ENCODE measurements at places on chromosomes 12 and 14.

DNA sequence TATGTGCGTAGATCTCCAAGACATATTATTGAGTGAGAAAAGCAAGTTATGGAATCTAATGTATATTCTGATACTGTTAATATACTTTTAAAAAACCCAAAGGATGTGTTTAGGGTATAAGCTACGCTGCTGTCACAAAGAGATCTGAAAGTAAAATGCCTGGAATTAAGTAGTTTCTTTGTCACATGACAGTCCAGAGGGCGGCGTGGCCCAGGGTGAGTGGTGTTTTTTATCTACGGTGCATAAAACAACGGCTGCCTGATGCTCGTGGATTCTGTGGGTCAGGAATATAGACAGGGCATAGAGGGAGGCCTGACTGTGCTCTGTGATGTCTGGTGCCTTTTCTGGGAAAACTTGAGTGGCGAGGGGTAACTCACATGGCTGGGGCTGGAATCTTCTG lies 21.3 kb downstream of the TMEM120B start:
- no peak for DNase-seq

- DNase-seq, result no peak
Observed at GRCh38 chr14:91935586-91935985, 11.9 kb downstream of the FBLN5 start.

- no peak for DNase-seq
Observed at GRCh38 chr12:95683418-95683817, 107.1 kb downstream of the NTN4 start.

DNA sequence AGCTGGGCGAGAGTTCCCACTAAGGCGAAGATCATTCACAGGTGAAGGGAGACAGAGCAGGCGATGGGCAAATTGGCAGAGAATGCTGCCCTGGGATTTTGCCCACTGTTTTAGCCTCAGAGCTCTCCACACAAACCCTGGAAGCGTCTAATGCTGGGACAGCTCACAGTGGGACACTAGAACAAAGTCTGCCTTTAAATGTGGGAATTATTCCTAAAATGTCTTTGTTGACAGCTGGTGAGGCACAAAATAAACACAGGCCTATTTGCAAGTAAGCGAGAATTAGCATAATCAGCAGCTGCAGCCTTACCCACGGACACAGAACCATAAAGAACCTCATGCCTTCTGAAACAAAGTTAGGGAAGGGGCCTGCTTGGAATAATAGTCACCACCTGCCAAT lies 824.5 kb downstream of the AACS start:
- DNase-seq, result no peak

DNA sequence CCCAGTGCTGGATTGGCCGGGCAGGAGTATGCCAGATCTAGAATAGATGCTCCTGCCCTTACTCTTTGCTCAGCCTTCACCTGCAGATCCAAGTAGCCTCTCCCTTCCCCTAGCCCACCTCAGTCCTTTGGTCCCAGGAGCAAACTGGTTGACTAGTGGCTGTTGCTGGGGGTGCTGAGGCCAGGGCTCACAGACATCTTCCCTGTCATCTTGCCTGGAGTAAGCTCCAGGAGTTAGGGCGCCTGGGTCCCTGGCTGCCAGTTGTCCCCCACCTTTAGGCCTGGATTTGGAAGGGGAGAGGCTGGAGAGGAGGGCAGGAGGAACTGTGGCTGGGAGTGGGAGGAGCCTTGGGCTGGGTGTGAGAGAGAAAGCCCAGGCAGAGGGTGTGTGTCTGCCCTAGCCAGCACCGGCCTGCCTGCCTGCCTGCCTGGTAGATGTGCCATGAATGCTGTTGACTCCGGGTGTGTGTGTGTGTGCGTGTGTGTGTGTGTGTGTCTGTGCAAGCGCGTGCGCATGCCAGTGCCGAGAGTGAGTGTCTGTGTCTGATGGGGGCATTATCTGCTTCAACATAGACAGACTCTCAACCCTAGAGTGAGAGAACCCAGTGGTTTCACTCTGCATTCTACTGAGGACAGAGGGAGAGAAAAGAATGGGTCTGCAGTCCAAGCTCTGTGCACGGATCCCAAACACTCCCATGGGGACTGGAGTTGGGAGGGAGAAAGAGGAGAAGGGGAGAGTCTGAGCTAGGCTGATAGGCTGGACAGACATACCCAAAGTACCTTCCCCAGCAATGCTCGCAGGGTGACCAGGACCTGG lies 845 bp upstream of the RARG start:
- DNase-seq, result no peak

DNA sequence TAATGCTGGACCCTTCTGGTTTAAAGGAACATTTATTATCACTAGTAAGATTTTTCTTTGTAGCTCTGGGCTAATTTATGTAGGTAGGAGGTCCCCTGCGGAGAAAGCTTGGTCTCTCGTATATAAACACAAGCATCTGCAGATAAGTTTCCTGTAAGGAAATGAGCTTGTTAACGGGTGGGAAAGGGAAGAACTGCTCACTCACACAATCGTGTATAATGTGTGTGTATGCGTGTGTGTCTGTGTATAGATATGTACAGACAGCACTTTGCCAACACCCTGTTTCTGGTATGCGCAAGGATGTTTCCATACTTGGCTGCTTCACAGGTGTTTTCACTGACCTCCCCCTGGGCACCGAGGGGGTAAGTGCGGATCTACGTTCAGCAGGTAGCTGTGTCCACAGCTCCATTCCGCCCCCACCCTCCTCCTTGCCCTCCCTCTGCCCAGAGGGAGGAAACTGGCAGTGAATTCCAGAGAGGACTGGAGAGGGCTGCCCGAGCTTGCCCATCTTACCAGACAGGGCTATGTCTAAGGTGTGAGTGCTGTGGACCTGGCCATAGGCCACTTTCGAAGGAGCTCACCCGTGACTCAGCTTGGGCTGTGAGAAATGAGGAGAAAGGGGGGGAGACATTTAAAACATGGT lies 65.2 kb downstream of the NINJ2 start:
- DNase-seq, result no peak

- no peak for DNase-seq
Observed at GRCh38 chr14:89089330-89089729, 264.9 kb downstream of the TTC8 start.
